ENCODE measurements at places on chromosomes 6 and 20.
A peak's percentile ranks its signal among the peaks of the same experiment; 100 is the strongest.

DNA sequence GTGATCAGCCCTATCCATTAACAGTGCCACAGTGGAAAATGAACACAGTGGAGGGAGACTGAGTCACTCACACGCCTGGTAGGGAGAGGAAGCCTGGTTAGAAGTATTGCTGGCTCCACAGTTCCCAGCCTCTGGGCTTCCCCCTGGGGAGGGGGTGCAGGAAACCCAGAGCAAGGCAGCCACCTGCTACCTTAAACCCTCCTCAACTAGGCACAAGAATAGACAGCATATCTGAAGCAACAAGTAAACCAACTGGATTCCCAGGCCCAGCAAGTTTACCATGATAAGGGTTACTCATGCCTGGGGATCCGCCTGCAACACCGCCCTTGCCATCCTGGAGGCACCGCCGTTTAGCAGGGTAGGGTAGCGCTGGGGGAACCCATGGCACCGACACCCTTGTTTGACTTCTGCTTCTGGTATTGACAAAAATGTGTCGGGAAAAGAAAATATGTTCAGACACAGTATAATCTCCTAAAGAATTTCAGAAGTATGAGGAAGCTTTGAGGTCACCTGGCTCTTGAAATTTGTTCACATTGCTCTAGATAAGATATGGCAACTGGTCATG is 38.3 kb downstream of the SLC22A23 start:
- no peak for DNase-seq

- DNase-seq: no peak
Observed at GRCh38 chr6:17341891-17342290, 51.5 kb upstream of the CAP2 start.

- no peak for DNase-seq
Observed at GRCh38 chr6:93243231-93243778, 176.1 kb downstream of the EPHA7 start.

- DNase-seq: no peak
Observed at GRCh38 chr6:119894811-119895210, 545.2 kb upstream of the MAN1A1 start.

GRCh38 chr20:38997622-38998021 is 35.5 kb downstream of the DHX35 start:
- no peak for DNase-seq

DNA sequence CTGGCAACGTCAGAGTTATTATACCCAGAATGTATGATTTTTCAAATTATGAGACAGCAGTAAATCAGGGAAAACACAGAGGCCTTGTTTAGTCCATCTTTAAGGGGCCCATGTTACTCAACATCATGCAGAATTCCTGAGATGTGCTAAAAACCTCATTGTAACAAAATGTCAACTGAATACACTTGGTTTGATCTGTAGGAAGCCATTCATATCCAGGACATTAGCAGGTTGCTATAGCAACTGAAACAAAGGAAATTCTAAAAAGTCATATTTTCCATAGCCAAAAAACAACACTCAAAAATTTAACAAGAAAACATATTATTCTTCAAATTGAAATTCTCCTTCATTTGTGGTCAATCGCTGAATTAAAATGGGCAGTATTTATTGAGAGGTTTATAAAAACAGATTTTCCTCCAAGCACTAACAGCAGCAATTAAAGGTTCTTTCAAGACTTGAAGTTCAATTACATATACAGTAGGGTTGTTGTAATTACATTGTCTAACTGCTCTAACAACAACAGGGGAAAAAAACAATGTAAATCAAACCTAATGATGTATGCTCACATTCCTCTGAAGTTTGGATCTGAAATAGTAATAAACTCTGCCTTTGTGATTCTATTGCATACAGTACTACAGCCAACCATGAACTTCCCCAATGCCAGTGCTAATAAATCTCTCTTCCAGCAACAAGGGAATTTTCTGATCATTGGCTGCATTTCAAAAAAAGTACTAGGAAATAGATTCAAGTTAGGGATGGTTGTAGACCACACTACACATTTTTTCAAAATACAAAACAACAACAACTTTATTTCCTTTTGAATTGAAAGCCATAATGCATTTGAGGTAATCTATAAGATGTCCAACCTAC is 34.9 kb downstream of the COL12A1 start:
- no peak for DNase-seq

DNA sequence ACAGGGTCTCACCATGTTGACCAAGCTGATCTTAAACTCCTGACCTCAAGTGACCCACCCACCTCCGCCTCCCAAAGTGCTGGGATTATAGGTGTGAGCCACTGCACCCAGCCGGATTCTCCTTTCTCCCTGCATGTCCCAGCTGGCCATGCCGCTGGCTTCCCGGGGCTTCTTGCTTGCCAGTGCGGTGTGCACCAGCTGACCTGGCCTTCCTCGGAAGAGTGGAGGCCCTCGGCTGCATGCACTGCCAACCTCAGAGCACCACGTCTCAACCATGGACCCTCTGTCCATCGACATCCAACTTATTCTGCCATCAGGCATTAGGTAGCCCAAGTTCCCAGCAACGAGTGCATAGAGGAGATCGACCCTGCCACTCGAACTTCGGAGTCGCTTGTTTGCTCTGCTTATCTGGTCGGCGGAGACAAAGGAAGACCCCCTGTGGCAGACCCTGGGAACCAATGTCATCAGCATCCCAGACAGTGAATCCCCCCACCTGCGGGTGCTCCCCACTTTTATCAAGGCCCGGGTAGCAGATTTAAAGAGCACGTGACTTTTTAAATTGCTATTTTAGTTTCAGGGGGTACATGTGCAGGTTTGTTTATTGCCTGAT is 307.8 kb downstream of the CDH4 start:
- no peak for DNase-seq

- DNase-seq: peak; percentile 45
Observed at GRCh38 chr6:37507690-37508421, 8.2 kb upstream of the CCDC167 start.

DNA sequence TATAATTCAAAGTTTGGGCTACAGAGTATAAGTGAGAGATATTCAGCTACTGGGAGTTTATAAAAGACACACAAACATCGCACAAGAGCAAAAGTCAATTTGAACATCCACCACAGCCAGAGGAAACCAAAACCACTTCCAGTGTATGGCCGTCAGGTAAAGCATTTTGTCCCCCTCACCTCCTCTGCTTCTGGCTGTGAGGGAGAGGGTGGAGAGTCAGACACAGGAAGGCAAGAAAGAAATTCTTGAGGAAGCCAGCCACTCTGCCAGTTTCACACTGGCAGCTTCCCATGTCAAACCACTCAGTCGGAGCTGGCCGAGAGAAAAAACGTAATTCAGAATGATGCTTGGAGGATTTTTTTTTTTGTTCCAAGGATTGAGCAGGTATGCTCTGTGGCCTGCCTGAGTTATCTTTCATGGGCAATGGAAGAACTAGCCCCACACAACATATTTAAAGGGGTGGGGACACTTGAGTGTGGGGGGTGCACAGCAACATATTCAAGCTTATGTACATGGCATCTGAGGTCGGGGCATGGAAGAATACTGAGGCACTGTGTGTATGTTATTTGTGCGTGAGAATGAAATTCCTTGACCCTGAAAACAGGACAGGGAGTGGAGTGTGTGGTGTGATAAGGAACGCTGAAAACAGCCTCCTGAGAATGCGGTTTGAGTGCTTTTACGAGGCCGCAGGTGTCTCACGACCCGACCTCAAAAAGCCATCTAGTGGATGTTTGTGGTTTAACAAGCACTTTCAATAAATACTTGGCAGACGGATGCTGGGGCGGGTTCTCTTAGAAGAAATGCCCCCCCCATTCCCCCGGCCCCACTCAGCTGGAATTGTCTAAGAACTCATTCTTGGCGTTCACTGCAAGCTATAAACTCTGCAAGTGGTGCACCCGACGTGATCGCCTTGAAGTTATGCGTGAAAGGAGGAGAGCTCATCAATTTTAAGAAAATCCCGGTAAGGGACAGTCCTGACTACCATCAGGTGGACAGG is 27.5 kb upstream of the ZBTB22 start:
- DNase-seq: peak; percentile 87

GRCh38 chr6:3202999-3203696 is 24.3 kb downstream of the TUBB2B start:
- DNase-seq: no peak

- no peak for DNase-seq
Observed at GRCh38 chr6:79246891-79247290, 12.4 kb upstream of the HMGN3 start.

- DNase-seq: no peak
Observed at GRCh38 chr20:19757487-19758132, 448 bp upstream of the RIN2 start.

DNA sequence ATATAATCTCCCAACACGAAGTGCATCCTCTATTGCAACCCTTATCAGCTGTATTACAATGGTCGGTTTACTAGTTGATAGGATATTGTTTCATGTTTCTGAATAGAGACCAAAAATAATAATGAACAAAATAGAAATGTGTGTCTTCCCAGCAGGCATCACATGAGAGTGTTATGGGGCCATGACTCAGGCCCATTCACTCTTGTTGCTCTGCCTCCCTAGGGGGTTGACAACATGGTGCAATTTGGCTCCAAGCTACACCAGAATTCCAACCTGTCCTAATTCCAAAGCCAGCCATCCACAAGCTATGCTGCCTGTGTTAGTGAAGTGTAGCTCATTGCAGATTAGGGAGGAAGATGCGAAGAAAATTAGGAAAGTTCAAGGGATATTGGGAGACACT is 13.1 kb upstream of the SAYSD1 start:
- DNase-seq: no peak

GRCh38 chr6:166305562-166306117 is 2.6 kb downstream of the PRR18 start:
- no peak for DNase-seq

DNA sequence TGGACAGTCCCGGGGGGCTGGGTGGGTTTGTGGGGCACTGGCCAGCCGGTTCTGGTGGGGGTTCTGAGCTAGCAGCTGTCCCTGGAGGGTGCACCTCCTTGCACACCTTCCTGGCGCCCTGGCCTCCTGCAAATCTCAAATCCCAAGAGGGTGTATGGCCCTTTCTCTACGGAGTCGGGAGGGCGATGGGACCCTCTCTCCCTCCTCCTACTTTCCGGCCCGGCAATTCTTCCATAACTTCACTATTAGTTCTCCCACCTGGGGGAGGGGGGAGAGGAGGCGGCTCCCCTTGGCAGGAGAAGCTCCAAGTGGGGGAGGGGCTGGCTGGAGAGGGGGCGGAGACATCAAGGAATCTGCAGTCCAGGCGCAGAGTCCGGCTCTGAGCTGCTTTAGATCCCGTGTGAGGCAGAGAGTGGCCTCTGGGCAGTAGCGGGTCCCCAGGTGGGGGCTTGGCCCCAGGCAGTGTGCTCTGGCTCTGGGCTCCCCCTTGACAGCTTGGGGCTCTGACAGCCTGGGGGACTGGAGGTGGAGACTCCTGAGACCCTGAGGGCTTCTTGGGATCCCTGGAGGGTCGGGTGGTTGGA is 1.4 kb upstream of the LAMA5 start:
- DNase-seq: no peak

- no peak for DNase-seq
Observed at GRCh38 chr20:54345821-54346220, 129.6 kb upstream of the DOK5 start.

- no peak for DNase-seq
Observed at GRCh38 chr6:99612551-99613408, 6.1 kb downstream of the PRDM13 start.

DNA sequence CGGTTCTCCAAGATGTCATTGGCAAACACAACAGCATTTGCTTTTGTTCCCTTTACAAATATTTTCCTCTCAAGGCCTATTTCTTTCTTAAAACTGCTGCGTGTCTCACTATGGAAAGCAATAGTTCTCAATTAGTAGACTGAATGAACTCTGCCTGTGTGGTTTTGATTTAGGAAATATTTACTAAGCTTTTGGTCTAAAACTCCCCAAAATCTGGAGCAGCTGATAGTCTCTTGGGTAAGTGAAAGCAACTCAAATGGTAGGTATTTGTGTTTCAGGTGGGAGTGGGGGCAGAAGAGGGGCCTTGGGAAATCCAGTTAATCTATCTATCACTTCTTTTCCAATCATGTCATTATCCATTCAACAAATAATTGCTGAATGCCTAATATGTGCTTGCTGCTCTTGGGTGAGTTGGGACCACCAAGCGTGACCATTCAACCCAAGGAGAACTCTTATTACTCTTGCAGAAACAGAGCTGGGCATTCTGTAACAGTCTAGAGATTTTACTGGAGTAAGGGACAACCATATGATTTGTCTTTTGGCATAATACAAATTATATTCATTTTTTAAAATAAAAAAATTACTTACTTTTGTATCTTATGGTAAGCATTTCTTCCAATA is 33.2 kb upstream of the ADTRP start:
- DNase-seq: no peak

GRCh38 chr6:15073344-15073789 is 172.5 kb upstream of the JARID2 start:
- DNase-seq: no peak

- no peak for DNase-seq
Observed at GRCh38 chr6:108839083-108839642, 9.1 kb upstream of the ARMC2 start.

DNA sequence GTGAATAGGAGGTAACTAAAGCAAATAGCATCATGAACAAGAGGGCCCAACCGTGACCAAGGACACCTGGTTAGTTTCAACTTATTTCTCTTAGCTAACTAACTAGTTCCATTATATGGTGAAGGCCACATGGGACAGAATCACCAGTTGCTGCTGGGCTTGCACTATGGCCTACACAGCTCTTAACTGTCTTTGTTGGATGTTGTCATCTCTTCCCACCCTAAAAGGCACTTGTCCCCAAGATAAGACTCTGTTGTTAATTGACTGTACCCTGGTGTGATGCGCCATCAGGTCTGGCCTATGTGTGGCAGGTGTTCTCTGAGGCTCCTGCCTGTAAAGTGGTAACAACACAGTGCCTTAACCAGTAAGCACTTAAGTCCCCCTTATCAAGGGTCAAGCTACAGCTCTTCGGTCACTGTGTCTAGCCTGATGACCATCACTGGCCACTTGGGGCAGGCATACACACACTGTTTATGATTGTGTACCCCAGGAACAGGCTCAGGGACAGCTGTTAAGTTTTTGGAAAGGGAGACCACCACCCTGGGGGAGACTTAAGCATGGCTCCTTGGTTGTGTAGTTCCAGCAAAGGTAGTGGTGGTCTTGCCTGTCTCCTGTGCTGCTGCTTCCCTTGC is 51.2 kb downstream of the CHD6 start:
- no peak for DNase-seq

All from naive thymus-derived CD4-positive, alpha-beta T cell (primary cell).